ENCODE measurements at places on chromosomes 1 and 21.
A peak's percentile ranks its signal among the peaks of the same experiment; 100 is the strongest.

DNA sequence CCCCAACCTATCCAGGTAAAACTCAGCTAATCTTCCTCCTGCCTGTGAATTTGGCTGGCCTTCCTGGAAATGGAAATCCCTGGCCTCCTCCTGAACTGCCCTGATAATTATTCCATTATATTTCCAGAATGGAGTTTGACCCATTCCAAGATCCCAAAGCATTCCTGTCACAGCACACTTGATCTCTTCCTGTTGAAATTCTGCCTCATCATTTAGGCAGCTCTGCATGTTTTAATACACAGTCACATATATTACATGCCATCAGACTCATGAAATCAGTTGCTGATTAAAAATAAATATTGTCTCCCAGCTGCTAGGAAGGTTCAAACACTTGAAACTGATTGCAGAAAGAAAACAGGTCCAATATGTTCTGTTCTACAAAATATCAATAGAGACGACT is 148.2 kb upstream of the PALMD start:
- no peak for DNase-seq

GRCh38 chr1:160446945-160447600 is 46.7 kb downstream of the VANGL2 start:
- no peak for DNase-seq

DNA sequence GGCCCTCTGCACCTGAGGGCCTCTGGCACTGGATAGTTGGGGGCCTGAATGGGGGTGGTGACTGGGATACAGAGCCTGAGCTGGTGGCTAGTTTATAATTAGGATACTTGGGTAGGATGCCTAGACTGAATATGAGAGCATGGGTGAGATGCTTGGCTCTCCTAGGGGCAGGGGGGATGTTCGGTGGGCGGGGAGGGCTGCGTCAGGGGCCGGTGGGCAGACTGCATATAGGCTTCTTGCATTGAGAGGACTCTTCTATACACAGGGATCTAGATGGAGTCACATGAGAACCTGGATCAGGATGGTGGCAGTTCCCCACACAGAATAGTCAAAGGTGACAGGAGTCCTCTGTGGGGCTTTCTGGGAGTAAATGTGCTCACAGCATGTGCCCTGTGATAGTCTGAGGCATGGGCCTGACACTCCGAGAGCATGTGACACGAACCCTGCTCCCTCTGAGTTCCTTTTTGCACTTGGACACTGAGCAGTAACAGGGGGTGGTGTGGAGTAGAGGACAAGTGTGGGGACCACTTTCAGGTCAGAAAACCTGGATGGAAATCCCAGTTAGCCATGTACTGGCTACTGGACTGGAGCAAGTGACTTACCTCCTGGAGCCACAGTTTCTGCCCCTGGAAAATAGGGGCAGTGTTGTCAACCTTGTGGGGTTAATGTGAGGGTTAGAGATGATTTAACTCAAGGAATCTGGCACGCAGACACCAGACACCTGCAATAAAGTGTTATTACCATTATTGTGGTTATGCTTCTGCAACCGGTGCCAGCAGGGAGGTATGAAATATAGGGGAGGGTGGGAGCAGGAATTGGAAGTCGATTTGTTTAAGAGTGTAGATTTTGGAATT is 2.2 kb downstream of the MAP7D1 start:
- no peak for DNase-seq

- peak; percentile 8 for DNase-seq
These were observed 111.4 kb upstream of the ARTN start for GRCh38 chr1:43822040-43822690.

DNA sequence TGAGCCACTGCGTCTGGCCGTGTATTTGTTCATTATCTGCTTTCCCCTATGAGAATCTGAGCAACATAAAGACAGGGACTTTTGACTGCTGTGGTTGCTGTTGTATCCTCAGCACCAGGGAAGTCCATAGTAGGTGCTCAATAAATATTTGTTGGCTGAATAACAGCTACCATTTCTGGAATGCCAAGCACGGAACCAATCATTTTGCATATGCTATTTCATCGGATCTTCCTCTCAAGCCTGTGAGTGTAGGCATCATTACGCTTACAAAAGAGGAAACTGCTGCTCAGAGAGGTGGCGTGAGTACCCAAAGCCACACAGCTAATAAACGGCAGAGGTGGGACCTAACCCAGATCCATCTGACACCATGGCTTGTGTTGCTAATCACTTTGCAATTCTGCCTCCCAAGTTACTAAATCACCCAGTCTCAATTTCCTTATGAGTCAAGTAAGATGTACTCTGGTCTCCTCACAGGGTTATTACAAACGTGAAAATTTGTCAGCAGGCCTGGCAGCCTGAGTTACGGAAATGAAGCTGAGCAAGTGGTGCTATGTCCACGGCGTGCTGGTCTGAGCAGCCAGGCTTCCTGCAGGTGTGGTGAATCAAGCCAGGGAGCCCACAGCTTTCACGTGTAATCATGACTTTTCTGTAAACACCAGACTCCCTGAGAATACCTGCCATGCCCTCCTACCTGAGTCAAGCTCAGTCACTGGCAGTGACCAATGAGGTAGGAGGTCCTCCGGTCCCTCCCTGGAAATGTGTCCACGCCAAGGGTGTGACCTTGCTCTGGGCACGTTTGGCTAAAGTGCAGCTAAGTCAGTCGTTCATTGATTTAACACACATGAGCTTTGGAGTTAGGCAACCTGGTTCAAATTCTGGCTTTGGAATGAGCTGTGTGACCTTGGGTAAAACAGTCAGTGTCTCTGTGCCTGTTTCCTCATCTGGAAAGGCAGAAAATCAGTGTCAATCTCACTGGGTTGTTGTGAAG is 4.8 kb upstream of the RHCE start:
- DNase-seq = no peak

- no peak for DNase-seq
These were observed 39.9 kb upstream of the PDC start for GRCh38 chr1:186500804-186501203.

Data from T47D (cell line).